ENCODE measurements at places on chromosomes 3 and 15.

- no peak overlapping the region for H3K4me3 ChIP-seq
- peaks cover 7% of the 10 kb centered on the region for H3K36me3 ChIP-seq
- H3K4me1 ChIP-seq = no peaks in the 10 kb centered on the region
- H3K27me3 ChIP-seq = no peaks in the 10 kb centered on the region
- DNase-seq = no peak
- H3K27ac ChIP-seq = no peak overlapping the region
These were observed 50.2 kb downstream of the ATP11B start for GRCh38 chr3:182843478-182843877.

GRCh38 chr3:45753095-45753494, 43.2 kb downstream of the SLC6A20 start:
- H3K4me3 ChIP-seq = no peak overlapping the region
- H3K4me1 ChIP-seq = no peaks in the 10 kb centered on the region
- H3K27ac ChIP-seq = no peak overlapping the region
- peaks cover 1% of the 10 kb centered on the region for H3K36me3 ChIP-seq

DNA sequence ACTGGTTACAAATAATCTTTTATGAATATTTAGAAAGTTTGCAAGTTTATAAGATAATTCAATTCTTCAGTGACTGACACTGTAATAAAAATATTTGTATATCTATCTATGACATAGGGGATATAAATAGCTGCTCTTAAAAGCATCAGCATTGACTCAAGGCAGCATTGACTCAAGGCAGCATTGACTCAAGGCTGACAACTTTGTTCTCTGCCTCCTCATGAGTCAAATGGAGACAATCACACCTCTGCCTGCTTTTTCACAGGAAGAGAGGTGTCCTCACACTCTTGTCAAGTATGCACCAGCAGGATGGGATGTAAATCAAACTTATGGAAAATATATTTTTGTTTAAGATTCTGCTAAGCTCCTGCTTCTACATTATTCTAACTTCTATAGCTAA, 1173.1 kb downstream of the NSUN3 start:
- H3K27me3 ChIP-seq = no peaks in the 10 kb centered on the region
- no peak overlapping the region for H3K27ac ChIP-seq
- H3K4me3 ChIP-seq = no peak overlapping the region
- H3K4me1 ChIP-seq = no peaks in the 10 kb centered on the region
- no peaks in the 10 kb centered on the region for H3K36me3 ChIP-seq
- DNase-seq = no peak

- no peak for DNase-seq
- H3K27ac ChIP-seq = no peak overlapping the region
- H3K27me3 ChIP-seq = no peaks in the 10 kb centered on the region
- H3K4me3 ChIP-seq = no peak overlapping the region
These were observed 9.2 kb downstream of the SLTM start for GRCh38 chr15:58924327-58924726.

DNA sequence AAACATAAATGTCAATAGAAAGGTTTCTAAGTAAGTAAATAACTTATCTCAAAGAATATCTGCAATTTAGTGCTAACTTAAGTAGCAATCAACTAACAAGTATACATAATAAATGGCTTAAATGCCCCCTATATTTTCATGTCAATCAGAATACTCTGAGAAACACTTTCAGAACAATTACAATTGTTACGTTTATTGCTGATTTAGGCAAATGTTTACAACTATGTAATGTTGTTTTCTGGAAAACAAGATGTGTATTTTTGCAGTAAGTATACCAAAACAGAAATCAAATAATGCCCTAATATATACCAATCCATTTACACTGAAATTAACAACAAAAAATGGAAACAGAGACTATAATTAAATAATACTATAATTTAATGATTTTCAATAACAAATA, 13.2 kb downstream of the TUBGCP5 start:
- no peaks in the 10 kb centered on the region for H3K4me1 ChIP-seq
- H3K36me3 ChIP-seq = peaks cover 15% of the 10 kb centered on the region
- no peak overlapping the region for H3K4me3 ChIP-seq
- no peak overlapping the region for H3K27ac ChIP-seq
- no peak for DNase-seq
- H3K27me3 ChIP-seq = no peaks in the 10 kb centered on the region

DNA sequence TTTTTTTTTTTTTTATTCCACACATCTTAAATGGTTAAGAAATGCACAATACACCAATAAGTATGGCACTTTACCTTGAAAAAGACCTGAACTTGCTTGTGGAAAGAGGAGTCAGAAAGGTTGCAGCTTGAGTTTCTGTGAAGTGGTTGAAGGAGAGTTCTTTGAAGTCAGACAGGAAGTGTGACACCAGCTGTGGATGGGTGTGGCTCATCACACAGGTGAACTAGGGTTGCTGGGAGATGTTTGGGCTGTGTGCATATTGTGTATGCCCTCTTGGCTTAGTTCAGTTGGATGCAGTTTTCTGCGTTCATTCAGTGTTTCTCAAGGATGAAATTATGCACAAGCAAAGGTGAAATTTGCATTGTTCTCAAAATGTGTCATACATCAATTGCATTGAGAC, 6.3 kb downstream of the AEN start:
- no peak for DNase-seq
- H3K27ac ChIP-seq = peak overlapping the region; percentile 83
- peaks cover 48% of the 10 kb centered on the region for H3K36me3 ChIP-seq
- H3K27me3 ChIP-seq = no peaks in the 10 kb centered on the region
- peak overlapping the region; percentile 47 for H3K4me3 ChIP-seq
- peaks cover 96% of the 10 kb centered on the region for H3K4me1 ChIP-seq

GRCh38 chr3:57252404-57252803, 24.9 kb downstream of the APPL1 start:
- no peak overlapping the region for H3K4me3 ChIP-seq
- peaks cover 2% of the 10 kb centered on the region for H3K36me3 ChIP-seq
- H3K27ac ChIP-seq = no peak overlapping the region
- DNase-seq = no peak
- no peaks in the 10 kb centered on the region for H3K4me1 ChIP-seq

DNA sequence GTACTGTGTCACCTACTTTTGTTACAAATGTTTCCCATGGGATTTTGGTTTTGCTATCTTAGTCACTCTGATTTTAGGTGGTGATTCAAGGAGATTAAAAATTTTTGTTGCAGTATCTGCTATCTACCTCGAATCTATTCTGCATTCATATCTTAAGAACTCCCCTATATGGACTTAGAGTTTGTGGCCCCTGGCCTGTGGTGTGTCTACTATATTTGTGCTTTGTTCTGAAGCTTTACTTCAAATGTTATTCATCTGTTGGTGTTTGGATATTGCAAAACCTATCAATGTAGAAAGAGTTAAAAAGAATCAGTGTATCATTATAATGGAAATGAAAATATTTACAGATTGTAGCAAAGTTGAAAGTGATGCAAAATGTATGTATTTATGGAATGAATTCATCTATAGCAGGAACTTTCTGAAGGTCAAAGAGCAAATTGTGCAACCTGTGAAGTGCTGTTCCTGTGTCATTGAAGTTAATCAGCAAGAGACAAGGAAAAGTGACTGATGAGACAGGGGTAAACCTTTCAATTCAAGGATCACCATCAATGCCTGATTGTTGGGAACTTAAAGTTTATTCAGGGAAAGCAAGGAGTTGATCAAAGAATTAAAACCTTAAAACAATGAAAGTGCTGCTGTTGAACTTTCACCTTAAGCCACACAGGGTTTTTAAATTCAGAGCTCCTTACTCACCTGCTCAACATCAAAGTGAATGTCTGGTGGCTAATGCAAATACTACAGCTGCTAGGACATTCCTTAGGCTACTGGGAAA, 71.0 kb downstream of the SLMAP start:
- DNase-seq = no peak
- H3K27ac ChIP-seq = no peak overlapping the region
- no peaks in the 10 kb centered on the region for H3K4me1 ChIP-seq
- H3K36me3 ChIP-seq = no peaks in the 10 kb centered on the region
- no peak overlapping the region for H3K4me3 ChIP-seq

Data from activated T-cell treated with anti-CD3 and anti-CD28 coated beads, Interleukin-2, amount 50 U/mL, for 72 hours (primary cell).